Activated CD4-positive, alpha-beta T cell treated with anti-CD3 and anti-CD28 coated beads, Interleukin-2, amount 50 U/mL, for 4 hours (primary cell): ENCODE measurements at places on chromosomes 4 and X.

GRCh38 chr4:182585321-182585720, 331.9 kb downstream of the DCTD start:
- DNase-seq = no peak

- no peak for DNase-seq
Measured at GRCh38 chr4:147730333-147730732, 1.6 kb upstream of the ARHGAP10 start.

GRCh38 chrX:39893417-39894338, 204.1 kb downstream of the BCOR start:
- no peak for DNase-seq

GRCh38 chr4:82499738-82500434, 61.9 kb downstream of the TMEM150C start:
- DNase-seq = no peak

DNA sequence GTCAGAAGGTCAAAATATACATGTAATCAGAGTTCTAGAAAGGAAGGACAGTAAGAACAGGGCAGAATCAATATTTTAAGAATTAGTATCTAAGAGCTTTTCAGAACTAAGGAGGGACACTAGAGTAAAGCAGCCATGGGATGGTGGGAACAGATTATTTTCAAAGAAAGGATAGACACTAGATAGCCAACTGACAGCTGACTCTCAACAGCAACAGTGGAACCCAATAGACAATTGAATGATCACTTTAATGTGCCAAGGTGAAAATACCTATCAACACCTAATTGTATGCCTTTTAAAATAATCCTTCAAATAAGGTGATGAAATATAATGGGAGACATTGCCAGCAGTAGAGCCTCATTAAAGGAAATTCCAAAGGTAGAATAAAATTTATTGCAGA, 26.5 kb upstream of the CCDC160 start:
- no peak for DNase-seq

DNA sequence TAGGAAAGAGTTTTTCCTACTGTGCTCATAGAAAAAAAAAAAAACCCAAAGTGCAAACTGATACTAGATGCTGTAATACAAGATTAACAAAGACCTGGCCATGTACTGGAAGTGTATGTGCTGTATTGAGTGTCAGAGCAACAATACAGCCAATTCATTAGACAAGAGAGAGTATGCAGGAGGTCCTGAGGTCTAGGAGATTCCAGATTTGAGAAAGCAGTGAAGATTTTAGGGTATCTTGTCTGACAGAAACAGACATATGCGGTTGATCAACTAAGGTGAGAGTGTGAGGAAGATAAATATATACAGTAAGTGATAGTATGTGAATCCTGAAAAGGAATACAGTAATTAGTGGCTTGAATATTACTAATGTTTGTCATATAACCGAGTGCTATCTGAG, 3.0 kb downstream of the GPR174 start:
- DNase-seq = no peak

- peak; percentile 2 for DNase-seq
Measured at GRCh38 chr4:121484633-121485032, 103.8 kb upstream of the QRFPR start.

- DNase-seq = no peak
Measured at GRCh38 chr4:15757054-15757453, 21.1 kb upstream of the CD38 start.

- no peak for DNase-seq
Measured at GRCh38 chr4:24476282-24476681, 108.1 kb downstream of the DHX15 start.

DNA sequence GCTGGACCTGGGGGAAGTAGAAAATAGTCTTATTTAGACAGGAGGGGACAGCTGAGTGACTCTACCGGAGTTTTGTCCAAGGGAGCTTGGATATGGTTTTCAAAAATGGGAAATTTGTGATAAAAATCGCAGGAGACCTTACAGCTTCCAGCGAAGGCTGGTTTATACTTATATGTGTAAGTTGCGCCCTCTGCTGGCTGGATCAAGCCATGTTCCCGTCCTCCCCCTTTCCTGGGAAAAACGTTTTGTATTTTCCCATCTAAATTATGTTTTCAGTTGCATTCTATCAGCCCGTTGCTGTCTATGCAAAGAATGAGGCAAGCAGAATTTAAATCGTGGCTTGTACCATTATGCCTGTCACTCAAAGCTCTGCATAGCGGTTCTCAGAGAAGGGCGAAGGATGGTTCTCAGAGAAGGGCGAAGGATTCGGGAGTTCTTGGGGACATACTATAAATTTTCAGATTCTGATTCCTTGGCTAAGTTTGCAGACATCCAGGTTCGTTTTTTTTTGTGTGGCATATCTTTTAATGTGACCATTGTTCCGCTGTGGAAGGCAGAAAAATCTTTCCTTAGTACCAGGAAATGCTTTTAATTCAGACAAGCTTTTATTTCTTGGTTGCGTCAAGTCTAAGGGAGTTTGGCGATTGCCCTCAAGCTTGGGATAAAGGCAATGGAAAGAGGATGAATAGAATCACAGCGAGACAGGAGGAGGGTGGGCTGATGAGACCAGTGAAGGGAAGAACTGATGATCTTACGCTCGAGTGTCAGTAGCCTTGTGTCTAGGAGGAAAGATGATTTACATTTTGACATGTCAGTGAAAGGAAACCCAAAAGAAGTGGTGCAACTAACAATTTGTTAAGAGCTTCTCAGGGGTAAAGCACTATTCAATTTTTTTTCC, 128.5 kb upstream of the ARX start:
- DNase-seq = peak; percentile 15

DNA sequence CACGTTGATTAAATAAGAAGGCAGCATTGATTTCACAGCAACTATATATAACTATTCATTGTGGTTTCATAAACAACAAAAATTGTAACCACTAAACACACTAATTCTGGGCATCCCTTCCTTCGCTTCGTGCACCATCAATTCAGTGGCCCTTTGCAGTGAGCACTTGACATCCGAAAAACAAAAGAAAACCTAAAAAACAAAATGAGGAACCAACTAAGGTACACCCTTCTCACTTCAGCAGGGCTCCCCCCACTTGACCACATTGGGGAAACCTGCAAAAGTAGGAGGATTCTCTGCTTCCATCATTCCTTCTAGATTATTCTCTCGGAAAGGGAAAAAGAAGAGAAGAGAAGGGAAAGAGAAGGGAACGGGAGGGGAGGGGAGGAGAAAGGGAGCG, 28.3 kb downstream of the NBDY start:
- DNase-seq = no peak

DNA sequence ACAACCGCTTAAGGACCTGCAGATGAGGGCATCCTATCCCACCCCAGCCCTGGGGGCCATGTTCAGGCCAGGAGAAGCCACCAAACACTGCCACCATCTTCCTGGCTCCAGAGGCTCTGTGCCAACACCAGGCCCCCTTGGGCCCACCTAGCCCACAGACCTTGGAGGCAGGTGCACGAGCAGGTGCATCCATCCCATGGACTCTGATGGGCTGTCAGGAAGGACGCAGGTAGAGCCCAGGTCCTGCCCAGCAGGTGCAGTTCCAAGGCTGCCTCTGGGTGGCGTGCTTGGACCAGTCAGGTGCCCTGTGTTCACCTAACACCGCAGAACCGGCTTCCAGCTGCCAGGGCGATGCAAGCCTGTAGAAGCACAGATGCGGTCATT, 22.8 kb upstream of the PDE6B start:
- DNase-seq = peak; percentile 33

DNA sequence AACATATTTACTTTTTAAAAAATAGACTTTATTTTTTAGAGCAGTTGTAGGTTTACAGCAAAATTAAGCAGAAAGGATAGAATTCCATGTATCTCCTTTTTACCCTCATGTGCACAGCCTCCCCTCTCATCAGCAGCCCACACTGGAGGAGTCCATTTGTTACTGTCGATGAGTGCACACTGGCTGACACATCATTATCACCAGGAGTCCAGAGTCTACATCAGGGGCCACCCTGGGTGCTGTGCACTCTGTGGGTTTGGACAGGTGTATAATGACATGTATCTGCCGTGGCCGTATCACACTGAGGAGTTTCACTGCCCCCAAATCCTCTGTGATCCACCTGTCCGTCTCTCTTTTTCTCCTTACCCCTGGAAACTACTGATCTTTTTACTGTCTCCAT, 26.3 kb downstream of the TBC1D14 start:
- DNase-seq = no peak

GRCh38 chr4:103092245-103092644, 7.4 kb downstream of the BDH2 start:
- DNase-seq = no peak

- DNase-seq = no peak
Measured at GRCh38 chr4:48853604-48854394, 22.9 kb downstream of the OCIAD1 start.

DNA sequence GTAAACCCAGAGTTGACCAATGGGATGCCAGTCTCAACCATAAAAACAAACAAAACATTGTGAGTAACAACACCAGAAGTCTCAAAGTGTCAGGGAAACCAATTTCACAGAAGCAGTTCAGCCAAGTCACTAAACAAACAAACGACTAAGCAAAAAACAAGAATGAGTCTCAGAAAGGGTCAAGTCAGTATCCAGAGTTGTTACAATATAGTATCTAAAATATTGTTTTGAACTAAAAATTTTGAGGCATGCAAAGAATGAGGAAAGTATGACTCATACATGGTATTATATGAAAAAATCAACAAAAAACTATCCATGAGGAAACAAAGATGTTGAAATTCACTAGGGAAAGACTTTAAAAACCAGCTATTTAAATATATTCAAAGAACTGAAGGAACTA, 70.6 kb downstream of the AR start:
- DNase-seq = no peak

- DNase-seq = no peak
Measured at GRCh38 chr4:124931050-124931449, 218.5 kb upstream of the ANKRD50 start.

GRCh38 chr4:1641671-1642070, 42.4 kb downstream of the FAM53A start:
- DNase-seq = no peak

GRCh38 chrX:100895365-100896075, 21.4 kb upstream of the NOX1 start:
- DNase-seq = no peak

- peak; percentile 3 for DNase-seq
Measured at GRCh38 chr4:122224348-122224747, 72.2 kb downstream of the BLTP1 start.

DNA sequence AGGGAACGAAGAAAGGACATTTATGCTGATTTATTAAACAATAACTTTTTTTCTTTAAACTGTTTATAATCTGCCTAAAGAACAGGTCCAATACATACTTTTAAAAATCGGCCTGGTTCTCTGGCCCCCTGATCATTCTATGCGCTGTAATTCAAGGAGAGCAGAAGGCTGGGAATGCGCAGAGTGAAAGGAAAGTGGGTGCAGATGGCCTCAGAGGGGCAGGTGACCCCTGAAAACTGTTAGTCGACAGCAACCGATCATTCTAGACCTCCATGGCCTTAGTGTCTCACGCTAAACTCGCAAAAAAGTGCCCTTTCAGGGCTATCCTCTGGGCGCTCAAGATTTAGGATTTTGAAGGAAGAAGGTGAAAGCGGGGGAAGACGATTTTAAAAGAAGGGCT, 2.2 kb downstream of the PDE5A start:
- no peak for DNase-seq
